ENCODE measurements at places on chromosomes 1 and 21.

GRCh38 chr1:186050360-186050759 lies 316.2 kb downstream of the HMCN1 start:
- DNase-seq, result no peak

DNA sequence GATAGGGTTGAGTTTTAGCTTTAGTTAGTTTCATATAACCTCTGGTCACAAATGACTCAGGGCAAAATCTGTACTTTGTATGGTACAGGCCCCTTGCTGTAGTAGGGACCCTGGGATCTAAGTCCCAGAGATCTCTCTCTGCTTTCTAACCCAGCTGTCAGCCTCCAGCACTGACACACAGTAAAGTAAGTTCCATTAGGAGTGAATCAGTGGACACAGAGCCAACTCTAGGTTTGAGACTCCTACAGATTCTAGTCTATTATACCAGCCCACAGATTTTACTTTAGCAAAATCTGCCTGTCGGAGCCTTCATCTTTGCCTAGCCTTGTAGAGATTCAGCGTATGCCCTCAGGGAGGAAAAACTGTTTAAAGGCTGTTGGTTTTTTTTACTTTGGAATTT lies 52.5 kb downstream of the ANGPTL1 start:
- DNase-seq, result no peak

- DNase-seq, result no peak
These were observed 168.7 kb downstream of the CAMTA1 start for GRCh38 chr1:6953907-6954364.

- DNase-seq, result no peak
These were observed 1.1 kb downstream of the TMPRSS2 start for GRCh38 chr21:41506611-41507520.

- DNase-seq, result no peak
These were observed 102.6 kb downstream of the APP start for GRCh38 chr21:26067836-26068594.

GRCh38 chr21:31731056-31731856 lies 662 bp downstream of the SCAF4 start:
- no peak for DNase-seq

GRCh38 chr1:154221278-154222001 lies 685 bp downstream of the UBAP2L start:
- peak; percentile 91 for DNase-seq

DNA sequence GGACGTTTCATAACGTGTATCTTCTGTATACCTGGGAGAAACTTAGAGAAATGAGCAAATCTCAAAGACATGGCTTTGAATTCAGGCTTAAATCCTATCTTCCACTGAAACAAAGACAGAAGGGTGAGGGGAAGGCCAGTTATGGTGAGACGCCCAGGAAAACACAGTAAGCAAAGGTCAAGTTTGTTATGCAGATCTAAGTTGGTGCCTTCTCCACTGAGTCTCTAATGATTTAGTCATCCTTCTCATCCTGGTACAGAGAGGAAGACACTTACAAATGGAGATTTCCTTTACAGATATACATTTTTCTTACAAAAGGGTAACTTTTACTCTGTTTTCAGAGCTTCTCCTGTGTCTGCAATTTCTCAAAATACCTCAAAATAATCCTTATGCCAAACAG lies 64.4 kb downstream of the MAP3K7CL start:
- DNase-seq, result no peak

- DNase-seq, result no peak
These were observed 78.6 kb downstream of the DUSP10 start for GRCh38 chr1:221663321-221663720.

GRCh38 chr1:75174031-75174760 lies 40.0 kb downstream of the LHX8 start:
- no peak for DNase-seq

DNA sequence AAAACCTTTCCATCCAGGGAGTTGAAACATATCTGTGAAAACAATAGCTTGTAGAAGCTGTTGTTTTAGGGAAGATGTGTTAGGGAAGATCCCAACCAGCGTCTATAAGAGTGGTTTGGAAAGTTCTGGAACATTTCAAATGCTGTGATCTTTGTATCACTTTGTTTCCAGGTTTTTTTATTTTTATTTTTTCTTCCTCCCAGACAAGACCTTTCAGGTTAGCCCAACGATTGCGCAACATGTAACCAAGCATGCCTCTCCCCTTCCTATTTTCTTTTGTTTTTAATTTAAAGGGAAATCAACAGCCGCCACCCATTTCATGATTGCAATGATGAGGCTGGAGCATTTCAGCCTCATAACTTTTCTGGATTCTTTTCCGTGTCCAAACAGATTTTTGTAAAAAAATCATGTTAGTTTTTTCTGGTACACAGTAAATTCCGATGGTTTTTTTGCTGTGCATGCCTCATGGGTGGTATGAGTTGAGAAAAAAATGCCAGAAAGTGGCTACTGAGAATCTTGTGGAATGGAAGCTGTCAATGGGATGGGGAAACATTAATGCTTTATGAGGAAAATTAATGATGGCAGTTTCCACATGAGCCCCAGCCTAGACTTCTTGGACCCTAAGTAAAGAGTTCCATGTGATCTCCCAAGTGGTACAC lies 109.3 kb downstream of the RUNX1 start:
- DNase-seq, result no peak

DNA sequence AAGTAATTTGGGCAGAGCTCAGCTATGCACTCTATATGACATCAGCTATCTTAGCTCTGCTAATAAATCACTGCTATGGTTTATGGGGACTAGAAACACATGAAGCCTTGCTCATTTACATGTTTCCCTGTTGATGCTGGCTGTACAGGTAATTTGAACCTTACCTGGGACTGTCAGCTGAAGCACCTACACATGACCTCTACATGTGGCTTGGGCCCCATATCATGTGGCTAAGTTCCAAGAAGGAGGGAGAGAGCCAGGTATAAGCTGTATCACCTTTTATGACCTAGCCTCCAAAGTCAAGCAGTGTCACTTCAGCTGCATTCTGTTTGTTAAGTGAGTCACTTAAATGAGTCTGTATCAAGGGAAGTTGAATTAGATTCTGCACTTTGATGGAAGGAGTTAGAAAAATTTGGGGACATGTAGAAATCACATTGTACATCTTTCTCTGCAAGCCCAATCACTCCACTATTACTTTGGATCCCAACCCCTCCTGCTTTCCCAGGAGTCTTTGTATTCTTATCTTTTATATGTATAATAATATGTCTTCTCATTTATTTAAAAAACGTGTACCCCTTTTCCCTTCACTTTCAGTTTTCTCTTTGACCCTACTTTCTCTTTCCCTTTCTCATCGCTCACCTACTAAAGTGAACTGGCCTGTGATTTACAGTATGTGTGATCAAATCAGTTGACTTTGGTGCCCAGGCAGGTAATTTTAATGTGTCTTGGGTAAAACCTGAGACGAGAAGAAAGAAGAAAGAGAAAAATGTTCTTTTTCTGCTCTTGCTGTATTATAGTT lies 53.4 kb upstream of the PRKACB start:
- no peak for DNase-seq

DNA sequence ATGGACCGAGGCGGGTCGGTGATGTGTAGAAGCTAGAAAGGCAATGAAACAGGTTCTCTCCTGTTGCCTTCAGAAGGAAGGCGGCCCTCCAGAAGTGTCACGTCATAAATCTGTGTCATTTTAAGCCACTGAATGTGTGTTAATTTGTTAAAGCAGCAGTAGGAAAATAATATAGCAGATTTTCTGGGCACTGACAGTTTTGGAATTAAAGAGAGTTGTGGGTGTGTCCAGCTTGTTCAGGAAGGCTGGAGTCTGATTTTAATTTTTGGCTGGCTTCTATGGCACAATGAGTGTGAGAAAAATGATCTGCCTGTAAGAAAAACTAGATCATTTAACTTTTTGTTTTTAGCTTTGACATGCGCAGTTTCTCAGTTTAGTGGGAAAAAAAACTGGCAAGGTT lies 177.3 kb downstream of the EDEM3 start:
- no peak for DNase-seq

- DNase-seq, result no peak
These were observed 314 bp downstream of the DPH5 start for GRCh38 chr1:101025283-101025656.

DNA sequence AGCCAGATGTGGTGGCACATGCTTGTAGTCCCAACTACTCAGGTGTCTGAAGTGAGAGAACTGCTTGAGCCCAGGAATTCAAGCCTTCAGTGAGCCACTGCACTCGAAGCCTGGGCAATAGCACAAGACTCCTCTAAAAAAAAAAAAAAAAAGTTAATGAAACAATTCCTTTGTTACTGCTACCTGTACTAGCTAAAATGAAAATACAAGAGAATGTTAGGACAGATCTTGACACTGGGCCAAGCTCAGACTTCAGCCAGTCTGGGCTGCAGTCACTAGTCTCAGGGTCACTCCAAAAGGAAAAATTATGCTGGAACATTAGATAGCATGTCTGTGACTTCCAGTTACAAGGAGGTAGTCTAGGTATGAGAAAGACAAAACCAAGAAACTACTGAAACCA lies 56.5 kb downstream of the TRIM33 start:
- DNase-seq, result no peak

DNA sequence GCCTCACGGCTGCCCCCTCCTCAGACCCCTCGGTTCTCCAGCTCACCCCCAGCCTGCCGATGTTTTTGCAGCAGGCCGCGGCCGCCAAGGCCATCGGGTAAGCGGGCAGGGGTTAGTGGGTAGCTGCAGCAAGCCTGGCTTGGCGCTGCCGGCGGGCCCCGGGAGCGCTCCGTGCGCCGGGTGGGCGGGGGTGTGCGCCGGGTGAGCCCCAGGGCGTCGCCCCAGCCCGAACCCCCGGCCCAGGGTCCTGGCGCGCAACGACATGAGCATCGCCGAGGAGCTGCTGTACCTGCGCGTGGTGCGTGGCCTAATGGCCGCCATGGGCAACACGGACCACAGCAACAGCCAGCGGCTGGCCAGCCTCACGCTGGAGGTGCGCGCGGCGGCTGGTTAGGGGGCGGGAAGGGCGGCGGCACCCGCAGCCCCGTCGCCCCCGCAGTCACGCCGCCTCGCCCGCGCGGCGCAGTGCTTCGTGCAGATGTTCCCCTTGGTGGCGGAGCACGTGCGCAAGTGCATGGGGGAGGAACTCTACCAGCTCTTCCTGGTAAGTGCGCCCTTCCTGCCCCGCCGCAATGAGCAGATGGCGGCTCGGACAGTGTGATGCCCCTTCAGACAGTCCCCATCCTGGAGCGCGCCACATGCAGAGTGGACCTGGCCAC lies 6.5 kb downstream of the RNU5D-1 start:
- DNase-seq, result no peak

DNA sequence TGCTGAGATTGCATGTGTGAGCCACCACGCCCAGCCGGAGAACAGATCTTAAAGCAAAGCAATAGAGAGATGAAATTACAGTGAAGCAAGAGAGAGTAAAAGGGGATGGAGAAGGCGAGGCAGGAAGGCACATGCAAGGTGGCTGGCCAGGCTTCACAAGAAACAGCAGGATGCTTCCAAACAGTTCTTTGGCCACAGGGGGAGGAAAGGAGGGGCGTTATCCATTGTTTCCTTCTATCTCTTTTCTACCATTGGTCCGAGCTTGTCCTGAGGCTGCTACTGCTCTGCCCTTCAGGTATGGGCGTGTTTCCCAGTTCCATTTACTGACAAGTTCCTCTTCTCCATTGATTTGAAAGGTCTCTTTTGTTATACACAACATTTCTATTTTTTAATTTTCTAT lies 33.7 kb upstream of the PARP1 start:
- no peak for DNase-seq

DNA sequence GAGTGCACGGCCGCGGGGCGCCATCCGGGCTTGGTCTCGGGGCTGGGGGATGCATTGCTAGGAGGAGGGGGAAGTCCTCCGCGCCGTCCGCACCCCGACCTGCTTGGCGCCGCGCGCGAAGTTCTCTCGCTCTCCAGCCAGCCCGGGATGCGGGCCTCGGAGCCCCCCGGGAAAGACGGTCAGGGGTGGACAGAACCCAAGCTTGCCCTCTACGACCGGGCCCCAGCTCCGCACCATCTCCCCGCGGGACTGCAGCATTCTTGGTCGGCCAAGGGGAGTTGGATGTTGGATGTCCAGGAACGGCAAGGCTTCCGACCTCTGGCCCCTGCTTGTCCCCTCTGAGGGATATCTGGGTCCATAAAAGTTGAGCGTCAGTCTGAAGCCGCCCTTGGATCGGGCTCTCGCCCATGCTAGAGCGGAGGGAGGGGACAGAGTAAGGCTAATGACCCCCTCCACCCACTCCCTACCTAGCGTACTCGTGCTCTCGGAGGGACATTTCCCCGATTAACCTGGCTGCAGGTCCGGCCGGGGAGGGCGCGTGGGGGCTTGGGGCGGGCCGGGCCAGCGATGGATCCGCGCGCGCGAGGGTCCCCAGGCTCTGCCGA lies 522 bp downstream of the DISP3 start:
- DNase-seq, result no peak

GRCh38 chr1:245235156-245235555 lies 80.4 kb downstream of the KIF26B start:
- DNase-seq, result no peak

GRCh38 chr1:100383743-100384405 lies 31.6 kb downstream of the CDC14A start:
- no peak for DNase-seq

DNA sequence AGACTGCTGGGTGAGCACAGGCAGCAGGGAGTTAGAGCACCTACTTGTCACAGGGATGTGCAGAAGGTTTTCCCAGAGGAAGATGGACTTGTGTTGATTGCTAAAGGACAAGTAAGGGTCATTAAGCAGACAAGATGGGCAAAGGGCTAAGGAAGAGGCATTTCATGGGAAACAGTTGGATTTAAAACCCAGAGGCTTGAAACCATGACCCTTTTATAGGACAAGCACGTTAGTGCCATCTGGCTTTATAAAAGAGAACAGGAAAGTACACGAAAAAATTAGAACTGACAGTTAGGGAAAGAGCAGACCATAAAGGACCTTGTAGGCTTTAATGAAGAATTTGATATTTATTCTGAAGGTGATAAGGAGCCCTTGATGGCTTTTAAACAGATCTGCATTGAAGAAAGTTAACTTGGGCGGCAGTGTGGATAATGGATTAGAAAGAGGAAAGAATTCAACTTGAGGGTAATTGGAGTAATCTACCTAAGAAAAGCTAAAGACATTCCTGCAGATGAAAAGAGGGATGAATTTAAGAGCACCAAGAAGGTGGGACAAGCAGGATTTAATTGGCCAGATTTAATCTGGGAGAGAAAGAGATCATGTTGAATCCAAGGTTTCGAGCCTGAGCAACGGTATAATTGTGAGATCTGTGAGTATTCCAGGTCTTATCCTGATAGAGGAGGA lies 68.6 kb downstream of the ZC3H11B start:
- DNase-seq, result no peak

DNA sequence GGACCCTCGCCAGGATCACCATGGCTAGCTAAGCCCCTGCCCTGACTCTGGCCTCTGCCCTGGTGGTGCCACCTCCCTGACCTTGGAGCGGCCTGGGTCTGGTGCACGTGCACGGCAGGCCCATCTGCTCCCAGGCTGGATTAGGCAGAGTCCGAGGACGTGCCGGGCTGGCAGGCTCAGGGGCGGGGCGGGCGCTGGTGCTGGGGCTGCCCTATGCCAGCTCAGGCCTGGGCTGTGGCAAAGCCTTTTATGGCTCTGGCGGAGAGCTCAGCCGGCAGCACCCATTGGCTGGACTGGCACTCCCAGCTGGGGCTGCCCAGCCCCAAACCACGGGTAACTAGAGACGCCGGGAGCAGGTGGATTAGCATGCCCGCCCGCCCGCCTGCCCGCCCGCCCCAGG lies 17.1 kb upstream of the EDN2 start:
- no peak for DNase-seq

All from vagina (tissue), 2 donors.